Foreskin fibroblast (primary cell): ENCODE measurements at places on chromosomes 2 and 18.

GRCh38 chr2:25297738-25298137 lies 44.0 kb downstream of the DNMT3A start:
- DNase-seq = no peak

GRCh38 chr2:138577066-138577465 lies 75.5 kb downstream of the SPOPL start:
- DNase-seq = no peak

- DNase-seq = no peak
Observed at GRCh38 chr18:24499814-24500213, 39.4 kb downstream of the HRH4 start.

DNA sequence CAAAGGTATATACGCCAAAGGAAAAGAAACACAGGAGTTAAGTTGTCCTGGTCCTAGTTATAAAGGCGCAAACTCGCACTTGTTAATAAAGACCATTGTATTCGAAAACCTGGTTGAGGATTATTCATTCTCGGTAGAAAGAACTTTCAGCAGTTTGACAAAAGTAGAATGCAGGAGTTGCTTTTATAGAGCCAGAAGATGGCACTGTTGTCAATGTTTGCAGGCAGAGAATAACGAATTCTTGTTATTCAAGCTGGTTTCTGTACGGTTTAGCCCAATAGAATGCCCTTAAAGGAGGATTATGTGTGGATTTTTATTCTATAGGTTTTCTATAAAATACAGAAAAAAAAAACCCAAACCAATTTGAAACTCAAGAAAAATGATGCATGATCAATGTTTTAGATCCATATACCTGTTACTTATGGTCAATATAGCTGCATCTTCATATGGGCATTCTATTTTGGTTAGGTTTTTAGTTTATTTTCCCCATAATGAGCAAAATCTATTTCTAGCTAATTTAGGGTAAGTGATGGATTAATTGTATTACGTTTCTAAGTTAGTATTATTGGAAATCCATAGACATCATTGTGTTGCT lies 510.3 kb downstream of the PLCL1 start:
- DNase-seq = peak; percentile 78

GRCh38 chr2:139365189-139365588 lies 585.0 kb upstream of the NXPH2 start:
- DNase-seq = no peak

- DNase-seq = no peak
Observed at GRCh38 chr2:237642038-237642734, 14.8 kb downstream of the LRRFIP1 start.

GRCh38 chr18:13159579-13159978 lies 59.0 kb upstream of the LDLRAD4 start:
- peak; percentile 55 for DNase-seq

GRCh38 chr2:237726401-237726830 lies 72.2 kb upstream of the RBM44 start:
- DNase-seq = peak; percentile 78

DNA sequence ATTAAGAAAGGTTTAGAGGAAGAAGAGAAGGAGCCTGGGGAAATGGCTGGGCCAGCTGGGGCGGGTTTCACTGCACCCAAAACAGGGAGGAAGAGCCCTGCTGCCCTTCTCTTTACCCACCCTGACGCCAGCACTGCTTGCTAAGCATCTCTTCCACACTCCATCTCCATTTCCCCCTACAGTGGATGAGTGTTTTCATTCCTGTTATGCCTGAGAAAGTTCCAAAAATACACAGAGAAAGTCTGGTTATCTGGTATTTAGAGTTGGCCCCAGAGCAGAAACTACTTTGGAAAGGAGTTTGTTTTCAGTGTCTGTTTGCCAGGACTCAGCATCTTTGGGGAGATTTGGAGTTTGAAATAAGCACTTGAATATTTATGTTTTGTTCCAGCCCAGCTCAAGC lies 451.0 kb downstream of the SLC4A3 start:
- no peak for DNase-seq

DNA sequence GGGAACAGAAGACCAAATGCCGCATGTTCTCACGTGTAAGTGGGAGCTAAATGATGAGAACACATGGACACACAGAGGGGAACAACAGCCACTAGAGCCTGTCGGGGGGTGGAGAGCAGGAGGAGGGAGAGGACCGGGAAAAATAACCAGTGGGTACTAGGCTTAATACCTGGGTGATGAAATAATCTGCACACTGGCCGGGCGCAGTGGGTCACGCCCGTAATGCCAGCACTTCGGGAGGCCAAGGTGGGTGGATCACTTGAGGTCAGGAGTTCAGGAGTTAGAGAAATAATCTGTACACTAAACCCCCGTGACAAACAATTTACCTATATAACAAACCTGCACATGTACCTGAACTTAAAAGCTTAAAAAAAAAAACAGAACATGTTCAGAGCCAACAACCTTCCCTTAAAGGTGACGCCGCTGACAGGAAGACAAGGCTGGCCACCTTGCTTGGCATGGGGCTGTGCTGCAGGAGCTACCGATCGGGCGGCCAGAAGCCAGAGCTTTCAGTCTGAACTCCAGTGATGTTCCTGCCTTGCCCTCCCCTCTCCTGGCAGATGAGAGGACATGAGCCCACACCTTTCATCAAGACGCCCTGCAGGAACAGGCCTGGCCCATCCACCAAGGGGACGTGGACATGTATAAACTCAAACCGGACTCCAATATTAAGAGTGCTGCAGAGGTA lies 11.2 kb downstream of the SLC66A2 start:
- DNase-seq = no peak

DNA sequence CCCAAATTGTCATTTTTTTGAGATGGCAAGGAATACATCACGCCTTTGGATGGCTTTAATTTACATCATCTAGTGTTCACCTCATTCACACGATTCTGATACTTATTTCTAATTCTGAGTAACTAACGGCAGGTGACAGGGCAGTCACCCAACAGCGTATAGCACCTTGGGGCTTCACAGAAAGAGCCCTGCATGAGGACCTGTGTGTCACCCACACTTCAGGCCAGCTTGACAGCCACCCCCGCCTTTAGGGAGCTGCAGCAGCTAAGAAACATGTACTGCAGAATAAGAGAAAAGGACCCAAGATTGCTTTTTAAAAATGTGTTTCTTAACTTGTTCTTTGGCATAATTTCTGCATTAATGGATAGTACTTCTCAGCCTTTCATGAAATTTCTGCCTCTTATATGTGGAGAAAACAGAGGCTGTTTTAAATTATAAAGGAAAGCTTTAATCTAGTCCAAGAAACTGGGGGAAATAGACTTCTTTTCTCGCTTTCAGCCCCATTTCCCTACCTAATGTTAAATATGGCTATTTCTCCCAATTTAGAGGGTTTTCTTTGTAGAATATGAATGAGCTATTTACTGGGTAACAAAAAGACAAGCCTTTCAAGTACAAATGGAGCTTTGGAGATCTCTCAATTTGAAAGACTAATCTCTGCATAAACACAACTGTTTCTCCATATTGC lies 245.1 kb downstream of the LDLRAD4 start:
- no peak for DNase-seq

DNA sequence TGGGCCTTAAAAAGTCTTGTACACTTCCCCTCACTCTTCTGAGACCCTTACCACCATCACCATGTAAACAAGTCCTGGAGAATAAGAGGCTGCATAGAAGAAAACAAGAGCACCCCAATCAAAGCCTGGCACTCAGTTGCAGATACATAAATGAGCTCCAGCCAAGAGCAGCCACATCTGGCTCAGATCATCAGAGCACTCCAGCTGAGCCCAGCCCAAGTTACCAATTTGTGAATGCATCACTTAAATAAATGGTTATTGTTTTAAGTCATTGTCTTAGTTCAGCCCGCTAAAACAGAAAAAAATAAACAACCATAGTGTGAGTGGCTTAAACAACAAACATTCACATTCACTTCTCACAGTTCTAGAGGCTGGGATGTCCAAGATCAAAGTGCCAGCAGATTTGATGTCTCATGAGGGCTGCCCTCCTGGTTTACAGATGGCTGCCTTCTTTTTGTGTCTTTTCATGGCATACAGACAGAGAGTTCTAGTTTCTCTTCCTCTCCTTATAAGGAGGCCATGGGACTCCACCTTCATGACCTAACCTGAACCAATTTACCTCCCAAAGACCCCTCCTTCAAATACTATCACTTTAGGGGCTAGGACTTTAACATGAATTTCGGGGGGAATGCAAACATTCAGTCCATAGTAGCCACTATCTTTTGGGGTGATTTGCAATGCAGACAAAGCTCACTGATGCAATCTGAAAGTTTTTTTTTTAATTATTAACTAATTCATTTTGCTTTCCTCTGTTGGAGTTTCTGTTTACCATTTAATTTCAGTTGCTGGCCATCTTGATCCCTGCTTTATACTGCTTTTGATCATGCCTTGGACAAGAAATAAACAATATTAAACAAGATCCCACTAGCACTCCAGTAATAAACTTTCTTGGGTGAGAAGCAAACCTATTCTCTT lies 187.5 kb upstream of the ACVR2A start:
- no peak for DNase-seq

DNA sequence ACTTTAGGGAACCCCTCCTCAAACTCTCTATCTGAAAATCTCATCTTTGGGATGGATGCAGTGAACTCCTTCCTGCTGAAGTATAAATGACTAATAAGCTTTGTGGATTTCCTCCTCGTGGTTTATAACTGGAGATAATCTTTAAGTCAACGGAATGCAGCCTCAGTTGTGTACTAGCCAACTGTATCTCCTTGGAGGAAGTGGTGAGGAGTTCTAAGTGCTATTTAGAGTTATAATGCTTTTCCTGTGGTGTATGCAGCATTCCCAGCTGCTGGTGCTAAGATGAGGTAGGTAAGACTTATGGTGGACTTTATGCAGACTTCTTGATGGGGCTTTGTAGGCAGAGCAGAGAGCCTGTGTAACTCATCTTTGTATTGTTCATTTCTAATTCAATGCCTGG lies 90.9 kb downstream of the LYPD6B start:
- no peak for DNase-seq

- peak; percentile 3 for DNase-seq
Observed at GRCh38 chr18:60684843-60685513, 312.4 kb upstream of the MC4R start.

DNA sequence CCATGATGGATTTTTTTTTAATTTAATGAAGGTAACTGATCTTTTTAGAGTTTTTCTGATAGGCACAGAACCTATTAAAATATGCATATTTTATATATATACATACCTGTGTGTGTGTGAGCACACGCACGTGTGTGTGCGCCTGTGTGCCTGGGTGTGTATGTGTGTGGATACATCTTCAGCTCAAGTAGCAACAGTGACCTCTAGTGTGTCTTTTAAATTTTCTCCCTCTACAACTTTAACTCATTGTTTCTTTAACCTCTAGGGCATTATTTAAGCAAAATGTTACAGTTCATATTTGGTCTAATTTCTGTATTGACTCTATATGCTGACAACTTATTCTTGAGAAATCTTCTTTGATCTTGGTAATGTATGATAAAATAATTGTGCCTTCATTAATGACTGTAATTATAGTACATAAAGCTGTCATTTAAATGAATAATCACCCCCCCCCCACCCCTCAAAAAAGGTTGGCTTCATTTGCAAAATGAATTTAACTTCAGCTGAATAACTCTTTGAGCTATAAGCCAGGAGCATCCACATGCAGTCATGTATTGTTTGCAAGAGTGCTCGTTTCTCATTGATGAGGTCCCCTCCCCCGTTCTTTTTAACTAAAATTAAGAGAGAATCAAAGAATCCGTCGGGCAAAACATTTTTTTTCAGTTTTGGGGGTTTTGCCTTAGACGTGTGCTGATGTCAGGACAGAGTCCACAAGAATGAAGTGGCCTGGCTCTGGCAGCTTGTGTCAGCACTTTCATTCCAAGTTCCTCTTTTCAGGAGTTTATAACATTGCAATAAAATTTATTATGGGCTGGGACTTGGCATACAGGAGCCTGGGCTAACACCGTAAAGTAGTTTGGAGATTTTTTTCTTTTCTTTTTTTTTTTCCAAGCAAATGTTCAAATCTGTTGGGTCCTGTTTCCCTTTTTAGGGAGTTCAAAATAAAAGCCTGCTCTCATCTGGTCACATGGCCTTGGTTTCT lies 80.0 kb downstream of the ETAA1 start:
- DNase-seq = peak; percentile 23

DNA sequence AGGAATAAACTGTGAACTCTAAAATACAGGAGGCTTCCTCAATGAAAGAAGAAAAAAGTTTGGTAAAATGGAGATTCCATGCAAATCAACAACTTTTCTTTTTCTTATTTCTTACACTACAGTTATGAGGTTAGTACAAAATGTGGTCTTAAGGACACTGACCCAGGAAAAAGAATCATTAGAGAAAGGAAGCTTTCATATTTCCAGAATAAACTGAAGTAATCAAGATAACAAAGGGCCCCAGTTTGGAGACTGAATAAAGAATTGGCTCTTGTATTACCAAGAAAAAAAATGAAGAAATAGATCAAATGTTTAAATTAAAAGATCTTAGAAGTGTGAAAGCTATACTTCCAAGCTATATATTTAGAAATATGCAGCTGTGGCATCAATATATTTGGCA lies 72.3 kb downstream of the SLC66A3 start:
- no peak for DNase-seq

DNA sequence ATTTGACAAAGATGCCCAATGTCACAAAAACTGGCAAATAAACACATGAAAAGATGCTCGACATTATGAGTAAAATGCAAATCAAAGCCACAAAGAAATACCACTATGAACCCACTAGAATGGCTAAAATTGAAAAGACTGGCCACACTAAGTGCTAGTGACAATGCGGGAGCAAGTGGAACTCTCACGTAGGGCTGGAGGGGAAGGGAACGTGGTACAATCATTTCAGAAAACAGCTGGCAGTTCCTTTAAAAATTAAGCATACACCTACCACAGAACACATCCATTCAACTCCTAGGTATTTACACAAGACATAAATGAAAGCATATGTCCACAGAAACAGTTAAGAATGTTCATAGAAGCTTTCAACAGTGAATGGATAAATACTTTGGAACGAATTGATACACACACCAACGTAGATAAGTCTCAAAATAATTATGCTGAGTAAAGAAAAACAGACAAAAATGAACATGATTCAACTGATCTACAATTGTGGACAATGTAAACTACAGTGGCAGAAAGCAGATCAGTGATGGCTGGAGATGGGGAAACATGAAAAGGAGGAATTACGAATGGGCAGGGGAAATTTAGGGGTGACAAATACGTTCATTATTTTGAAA lies 71.7 kb downstream of the MYOM1 start:
- peak; percentile 27 for DNase-seq

DNA sequence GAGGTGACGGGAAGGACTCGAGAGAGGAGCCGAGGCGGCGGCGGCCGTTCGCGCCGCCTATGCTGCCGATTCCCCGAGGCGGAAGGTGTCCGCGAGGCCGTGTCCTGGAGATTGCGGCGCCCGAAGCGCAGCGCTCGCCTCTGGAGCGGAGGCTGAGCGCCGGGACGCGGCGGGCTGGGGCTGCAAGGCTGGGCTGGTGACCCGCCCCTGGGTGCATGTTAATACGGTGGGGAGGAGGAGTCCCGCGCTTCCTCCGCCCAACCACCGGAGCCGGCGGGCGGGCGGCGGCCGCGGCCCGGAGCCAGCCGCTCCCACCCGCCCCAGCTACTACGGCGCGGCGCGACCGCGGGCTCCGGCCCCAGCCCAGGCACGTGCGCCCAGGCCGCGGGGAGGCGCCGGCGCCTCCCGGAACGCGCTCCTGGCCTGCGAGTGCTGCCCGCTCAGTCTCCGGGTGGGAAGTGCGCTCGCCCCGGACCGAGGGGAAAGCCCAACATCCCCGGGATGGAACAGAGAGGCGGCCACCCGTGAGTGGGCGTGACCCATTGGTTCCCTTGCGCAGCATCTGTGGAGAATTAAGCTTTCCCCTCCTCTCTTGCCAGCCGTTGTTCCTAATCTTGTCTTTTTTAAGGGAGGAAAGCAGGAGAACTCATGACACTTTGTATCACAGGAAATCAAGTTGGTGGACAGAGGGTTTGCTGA lies at the start of gene DLGAP1:
Gene DLGAP1 (minus strand): TSS at position 195 of the 699 bp plus-strand sequence.
- no peak for DNase-seq
